ENCODE measurements at places on chromosomes 1 and 21.

GRCh38 chr1:71089536-71090270 is 8.9 kb upstream of the ZRANB2 start:
- DNase-seq, result peak; percentile 33

DNA sequence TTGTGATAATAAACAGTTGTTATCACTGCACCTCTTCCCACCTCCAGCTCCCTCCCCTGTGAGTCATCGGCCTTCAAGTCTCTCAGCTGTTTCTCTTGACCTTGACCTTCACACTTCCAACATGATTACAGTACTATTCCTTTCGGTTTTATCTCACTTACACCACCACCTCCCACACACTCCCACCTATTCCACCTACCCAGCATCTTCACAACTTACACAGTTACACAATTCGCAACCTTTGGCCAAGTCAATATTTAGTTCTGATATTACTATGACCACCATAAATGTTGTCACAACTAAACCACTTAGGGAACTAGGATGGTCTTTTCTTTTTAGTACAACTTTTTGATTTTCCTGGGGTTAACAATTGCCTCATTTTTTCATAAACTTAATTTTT is 60.2 kb downstream of the RIPK4 start:
- peak; percentile 36 for DNase-seq

DNA sequence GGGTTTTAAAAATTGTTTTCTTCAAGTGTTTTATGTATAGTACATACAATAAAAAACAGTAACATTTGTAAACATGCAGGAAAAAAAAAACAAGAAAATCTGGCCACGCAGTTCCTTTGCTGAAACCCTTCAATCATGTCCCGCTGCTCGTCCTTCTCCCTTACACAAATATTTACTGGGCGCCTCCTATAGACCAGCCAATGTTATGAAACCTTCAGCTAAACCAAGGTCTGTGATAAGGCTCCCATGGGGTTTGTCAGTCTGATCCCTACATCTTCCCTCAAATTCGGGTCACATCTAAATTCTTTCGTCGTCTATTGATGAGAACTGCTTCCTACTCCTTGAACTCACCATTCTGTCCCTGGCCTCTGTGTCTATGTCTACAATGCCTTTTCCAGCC is 583.9 kb downstream of the SMYD3 start:
- no peak for DNase-seq

DNA sequence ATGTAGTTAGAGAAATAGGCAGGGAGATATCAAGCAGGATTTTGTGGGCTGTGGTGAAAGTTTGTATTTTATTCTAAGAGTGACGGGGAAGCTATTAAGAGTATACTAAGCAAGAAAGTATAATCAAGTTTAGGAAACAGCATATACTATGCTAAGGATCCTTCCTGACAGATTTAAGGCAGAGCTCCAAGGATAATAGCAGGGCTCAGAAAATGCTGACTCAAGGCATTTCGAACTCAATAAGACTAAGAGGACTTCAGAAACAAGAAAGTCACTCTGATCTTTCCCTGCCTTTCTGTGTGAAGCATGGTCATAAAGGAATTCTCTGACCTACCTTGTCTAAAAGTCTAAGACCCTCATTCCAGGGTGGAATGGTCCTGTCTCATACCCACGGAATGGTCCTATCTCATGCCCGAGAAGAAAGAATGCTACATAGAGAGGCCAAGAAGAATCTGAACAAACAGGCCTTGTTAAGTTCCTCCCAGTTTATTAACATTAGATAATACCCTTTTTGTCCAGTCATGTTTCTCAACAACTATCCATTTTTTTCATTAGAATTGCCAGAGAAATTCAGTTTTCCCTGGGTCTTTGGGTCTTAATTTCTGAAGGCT is 59.1 kb downstream of the HFM1 start:
- no peak for DNase-seq

DNA sequence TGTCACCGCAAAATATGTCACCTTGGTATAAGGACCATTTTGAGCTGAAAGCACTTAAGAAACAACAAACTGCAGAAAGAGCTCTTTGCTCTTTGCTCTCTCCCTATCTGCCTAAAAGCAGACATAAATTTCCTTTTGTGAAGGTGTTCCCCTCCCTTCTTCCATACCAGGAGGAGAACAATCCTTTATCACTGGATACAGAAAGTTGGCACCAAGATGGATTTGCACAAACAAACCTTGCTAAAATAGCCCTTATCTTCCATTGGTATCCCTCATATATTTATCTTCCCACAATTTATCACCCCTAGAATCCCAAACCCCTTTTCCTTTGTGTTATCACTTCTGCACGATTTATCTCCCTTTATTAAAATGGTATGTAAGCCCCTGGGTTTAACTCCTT is 51.4 kb downstream of the DPYD start:
- DNase-seq, result no peak

- DNase-seq, result no peak
Measured at GRCh38 chr1:27599605-27600497, 4.1 kb downstream of the AHDC1 start.

All from ELR (cell line).